Heart left ventricle (tissue), 16 donors: ENCODE measurements at places on chromosomes 16 and 17. TPM values are rescaled to one million over a fixed set of nuclear protein-coding genes. Genes with fewer than 3 reads are reported as not detected.

DNA sequence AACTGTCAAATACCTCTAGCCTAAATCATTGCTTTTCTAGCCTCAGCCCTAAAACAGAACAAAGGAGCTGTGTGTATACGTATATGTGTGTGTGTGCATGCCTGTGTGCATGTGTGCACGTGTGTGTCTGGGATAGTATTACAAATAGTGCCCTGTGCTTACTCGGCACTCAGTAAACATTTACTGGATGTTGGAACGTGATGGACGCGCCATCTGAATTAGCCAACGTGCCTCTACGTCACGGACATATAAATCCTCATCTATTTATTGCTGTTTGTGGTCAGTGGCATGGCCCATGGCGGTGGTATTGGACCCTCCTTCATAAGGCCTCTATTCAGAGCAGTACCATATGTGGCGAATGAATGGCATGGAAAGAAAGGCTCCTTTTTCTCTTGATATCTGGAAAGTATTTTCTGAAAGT lies 37.5 kb downstream of the WWP2 start:
- H3K27ac ChIP-seq: no peak overlapping the region
- no peaks in the 10 kb centered on the region for H3K36me3 ChIP-seq
- H3K27me3 ChIP-seq: no peaks in the 10 kb centered on the region
- peaks cover 5% of the 10 kb centered on the region for H3K4me1 ChIP-seq
- no peak for DNase-seq

- no peak overlapping the region for H3K27ac ChIP-seq
- H3K36me3 ChIP-seq: no peaks in the 10 kb centered on the region
- no peak overlapping the region for H3K4me3 ChIP-seq
- no peaks in the 10 kb centered on the region for H3K4me1 ChIP-seq
Observed at GRCh38 chr17:78183916-78184315, 2.9 kb downstream of the TK1 start.

GRCh38 chr17:21132428-21132827 lies 5.7 kb downstream of the DHRS7B start:
- DNase-seq: no peak
- H3K4me3 ChIP-seq: no peak overlapping the region
- no peak overlapping the region for H3K27ac ChIP-seq
- no peaks in the 10 kb centered on the region for H3K36me3 ChIP-seq

DNA sequence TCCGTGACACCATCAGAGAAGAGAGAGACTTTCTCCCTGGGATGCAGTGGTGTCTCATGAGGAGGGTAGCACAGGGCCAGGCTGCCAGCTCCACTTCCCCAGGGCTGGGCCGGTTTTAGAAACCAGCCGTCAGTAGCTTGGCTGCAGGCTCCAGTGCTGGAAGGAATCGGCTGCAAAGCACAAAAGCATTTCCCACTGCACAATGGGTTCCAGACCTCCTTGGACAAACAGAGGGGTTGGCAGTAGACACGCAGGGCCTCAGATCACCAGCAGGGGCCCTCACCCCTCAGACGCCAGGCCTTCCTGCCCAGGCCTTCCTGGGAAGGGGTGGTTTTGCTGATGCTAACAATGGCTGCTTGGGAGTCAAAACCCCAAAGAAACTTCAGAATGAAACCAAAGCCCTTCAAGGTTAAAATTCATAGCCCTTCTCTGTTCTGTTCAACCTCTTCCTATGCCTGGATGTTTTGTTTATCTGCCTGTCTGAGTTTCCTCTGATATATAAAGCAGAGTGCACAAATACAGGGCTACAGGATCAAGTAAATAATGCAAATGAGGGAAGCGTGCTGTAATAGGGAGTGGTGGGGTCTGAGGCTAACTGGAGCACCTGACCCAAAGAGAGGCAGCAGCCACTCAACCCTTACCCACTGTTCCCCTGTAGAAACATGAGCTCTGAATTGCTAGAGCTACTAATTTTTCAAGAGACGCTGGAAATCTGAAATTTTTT lies 26.2 kb downstream of the TEKT5 start:
- H3K27me3 ChIP-seq: no peaks in the 10 kb centered on the region
- no peak for DNase-seq
- H3K36me3 ChIP-seq: no peaks in the 10 kb centered on the region
- no peak overlapping the region for H3K4me3 ChIP-seq

DNA sequence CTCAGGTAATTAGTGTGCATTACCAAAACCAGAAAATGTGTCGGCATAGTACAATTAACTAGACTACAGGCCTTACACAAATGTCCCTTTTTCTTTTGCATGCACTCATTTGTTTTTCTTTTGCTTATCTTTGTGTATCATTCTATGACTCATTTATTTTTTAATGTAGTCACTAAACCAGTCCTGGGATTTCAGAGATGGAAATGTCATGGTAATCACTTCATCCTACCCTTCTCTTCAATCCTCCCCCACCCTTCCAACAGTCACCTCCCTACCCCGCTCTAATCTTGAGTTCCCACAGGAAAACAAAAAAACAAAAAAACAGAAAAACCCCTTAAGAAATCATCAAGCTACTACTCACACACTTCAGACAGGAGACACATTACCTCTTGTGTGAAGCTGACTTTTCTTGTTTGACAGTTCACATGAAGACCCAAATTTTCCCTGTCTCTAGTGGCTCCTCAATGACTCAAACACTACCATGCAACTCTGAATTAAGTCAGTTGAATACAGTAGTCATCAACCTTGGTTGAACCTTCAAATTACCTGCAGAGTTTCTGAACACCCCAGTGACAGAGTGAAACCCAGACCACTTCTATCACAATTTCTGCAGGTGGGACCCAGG lies 242.4 kb upstream of the SALL1 start:
- H3K27me3 ChIP-seq: no peaks in the 10 kb centered on the region
- no peak for DNase-seq
- H3K27ac ChIP-seq: no peak overlapping the region
- no peaks in the 10 kb centered on the region for H3K4me1 ChIP-seq
- H3K4me3 ChIP-seq: no peak overlapping the region
- H3K36me3 ChIP-seq: no peaks in the 10 kb centered on the region

The COG1 gene
- total RNA-seq: 65.6 TPM

The RNF157 gene
- 3.9 TPM for total RNA-seq
